AG09309 (cell line): ENCODE measurements at places on chromosomes 4 and X.

DNA sequence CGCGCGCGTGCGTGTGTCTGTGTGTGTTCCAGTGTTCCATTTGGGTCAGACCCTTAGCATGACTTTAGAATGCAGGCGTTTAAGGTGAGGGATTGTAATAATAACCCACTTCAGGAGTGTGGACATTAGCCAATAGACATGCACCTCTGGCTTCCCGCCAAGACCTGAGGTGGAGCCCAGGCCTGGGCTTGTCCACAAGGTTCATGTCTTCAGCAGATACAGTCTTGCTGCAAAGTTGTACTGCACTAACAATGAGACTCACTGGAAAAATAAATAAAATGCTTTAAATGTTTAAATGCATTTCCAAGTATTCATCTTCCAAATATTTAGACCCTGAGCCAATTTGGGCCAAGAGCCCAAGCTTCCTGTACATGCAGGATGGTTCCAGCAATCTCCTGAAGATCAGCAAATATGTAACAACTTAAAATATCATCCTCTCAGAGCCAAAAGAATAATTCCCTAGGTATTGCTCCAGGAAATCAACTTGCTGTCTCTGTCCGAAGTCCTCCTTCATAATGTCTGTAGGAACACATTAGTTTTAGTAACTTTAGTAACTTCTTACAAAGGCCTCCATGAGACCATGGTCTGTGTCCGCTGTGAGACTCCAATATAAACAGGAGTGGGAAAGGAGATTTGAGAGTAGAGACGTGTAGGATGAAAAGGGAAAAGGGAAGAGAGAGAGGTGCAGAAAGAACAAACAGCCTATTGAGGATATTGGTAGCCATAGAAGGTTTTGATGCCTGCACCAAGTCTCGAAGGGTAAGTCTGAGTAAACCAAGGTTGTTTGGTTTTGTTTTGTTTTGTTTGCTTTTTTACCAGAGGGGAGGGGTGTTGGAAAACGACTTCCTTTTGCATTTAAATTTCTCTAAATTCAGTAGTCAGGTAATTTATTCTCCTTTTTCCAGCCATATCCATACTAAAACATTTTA is 98.5 kb upstream of the KLF3 start:
- no peak for DNase-seq

DNA sequence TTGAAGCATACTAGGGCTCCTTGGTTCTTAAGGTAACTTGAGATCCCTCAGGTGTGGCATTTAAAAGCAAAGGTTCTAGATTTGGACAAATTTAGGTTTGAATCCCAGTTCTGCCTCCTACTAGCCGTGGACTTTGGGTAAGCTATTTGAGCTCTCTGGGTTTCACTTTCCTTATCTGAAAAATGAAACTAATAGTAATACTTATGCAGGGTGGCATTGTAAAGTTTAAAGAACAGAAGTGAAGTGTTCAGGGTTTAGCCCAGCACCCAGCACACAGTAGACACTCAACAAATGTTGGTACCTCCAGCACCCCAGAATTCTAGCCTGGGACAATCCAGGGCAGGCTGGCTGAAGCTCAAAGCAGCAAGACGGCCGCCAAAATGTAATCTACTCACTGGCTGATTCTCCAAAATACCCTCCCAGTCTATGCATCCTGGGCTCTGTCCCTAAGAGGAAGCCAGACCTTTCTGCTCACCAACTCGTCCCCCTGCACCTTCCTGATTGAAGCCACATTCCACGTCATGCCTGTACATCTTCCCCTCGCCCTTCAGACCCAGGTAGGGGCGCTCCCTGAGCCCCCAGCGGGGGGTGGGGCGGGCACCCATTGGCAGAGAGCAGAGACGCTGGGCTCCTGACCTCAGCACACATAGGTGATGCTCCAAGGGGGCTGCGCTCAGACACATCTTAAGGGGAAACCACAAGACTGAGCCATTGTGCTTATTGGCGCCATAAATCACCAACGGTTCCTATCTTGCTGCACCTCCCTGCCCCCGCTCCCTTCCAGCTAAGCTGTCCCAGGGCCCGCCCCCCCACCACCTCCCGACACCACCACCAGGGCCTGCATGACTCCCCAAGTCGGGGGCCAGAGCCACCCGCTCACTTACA is 160.6 kb downstream of the BCOR start:
- no peak for DNase-seq

GRCh38 chr4:148790691-148791090 is 348.5 kb upstream of the NR3C2 start:
- no peak for DNase-seq

DNA sequence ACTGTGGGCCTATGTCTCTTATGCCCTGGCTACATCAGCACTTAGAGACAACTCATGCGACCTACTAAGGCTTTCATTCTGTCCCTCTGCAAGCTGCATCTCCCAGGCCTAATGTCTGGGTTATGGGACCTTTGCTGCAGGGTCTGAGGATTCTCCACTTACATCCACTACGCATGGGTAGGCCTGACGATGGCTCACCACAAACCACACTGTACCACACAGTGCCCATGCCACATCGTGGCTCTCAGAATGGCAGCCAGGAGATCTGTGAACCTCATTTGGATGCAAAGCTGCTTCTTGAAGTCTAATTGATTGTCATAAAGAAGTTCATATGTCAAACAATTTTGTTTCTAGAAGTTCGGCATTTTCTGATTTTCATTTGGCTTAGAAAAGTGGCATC is 84.6 kb upstream of the BEND4 start:
- no peak for DNase-seq

- no peak for DNase-seq
These were observed 128.5 kb upstream of the CYSLTR1 start for GRCh38 chrX:78455901-78456300.

DNA sequence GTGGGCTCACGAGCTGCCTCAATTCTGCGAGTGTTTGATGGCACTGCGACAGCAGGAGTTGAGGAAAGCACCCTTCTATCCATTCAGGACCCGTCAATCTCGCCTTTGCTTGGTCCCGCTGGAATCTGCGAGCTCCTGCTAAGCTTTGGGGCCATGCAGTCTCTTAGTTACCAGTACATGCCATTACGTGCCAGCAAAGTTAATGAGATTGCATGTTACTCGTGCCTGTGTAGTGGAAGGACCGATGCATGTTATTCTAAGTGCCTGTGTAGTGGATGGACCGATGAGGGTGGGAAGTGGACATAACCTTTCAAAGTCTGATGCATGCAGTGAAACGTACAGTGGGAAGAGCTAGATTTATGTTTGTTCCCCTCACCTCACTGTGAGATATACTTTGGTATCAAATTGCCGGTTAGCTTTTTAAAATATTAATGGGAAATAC is 569 bp downstream of the RPS3A start:
- no peak for DNase-seq

- no peak for DNase-seq
These were observed 9.6 kb downstream of the SGMS2 start for GRCh38 chr4:107834241-107834794.

DNA sequence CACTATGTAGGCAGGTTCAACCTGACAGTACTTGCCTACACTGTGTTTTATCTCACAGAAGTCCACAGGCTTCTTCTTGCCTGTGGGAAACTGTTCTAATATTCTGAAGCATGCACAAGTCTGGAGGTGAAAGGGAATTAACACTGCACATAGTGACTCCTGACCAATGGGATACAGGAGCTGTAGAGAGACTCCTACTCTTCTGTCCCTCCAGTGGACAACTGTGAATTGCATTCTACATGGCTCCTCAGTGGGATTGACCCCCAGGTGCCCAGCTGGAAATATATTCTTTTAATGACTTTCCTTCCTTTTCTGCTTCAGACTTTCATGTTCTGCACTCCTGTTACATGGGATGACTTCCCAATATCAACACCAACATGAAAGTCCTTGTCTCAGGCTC is 8.2 kb upstream of the YIPF6 start:
- DNase-seq = no peak

- no peak for DNase-seq
These were observed 107.8 kb upstream of the CBLL2 start for GRCh38 chrX:22164770-22165388.

GRCh38 chrX:100090931-100091330 is 319.1 kb downstream of the PCDH19 start:
- DNase-seq = peak; percentile 34

- no peak for DNase-seq
These were observed 56.9 kb downstream of the GABRB1 start for GRCh38 chr4:47088298-47088697.

- DNase-seq = no peak
These were observed 1693.1 kb upstream of the TENM3 start for GRCh38 chr4:180550106-180550505.

DNA sequence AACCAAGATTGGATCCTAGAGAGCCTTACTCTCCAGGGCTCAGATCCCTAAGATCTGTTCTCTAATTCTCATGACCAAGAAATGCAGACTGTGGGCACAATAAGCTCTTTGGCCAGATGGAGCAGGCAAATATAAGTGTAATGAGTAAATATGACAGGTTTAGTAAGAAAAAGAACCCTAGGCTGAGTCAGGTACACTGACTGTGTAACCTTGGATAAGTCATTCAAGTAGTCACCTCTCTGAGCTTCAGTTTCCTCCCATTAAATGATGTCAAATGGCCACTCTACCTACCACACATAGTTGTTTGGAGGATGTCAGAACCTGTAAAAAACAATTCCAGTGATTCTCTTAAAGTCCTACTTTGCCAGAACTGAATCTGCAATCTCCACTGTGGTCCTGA is 8.3 kb upstream of the EDA start:
- no peak for DNase-seq

GRCh38 chr4:167218022-167218608 is 16.2 kb downstream of the SPOCK3 start:
- DNase-seq = no peak

GRCh38 chr4:75630937-75631329 is 605 bp upstream of the CDKL2 start:
- DNase-seq = no peak

GRCh38 chr4:88158038-88158488 is 376 bp downstream of the ABCG2 start:
- DNase-seq = no peak

GRCh38 chr4:24794480-24794879 is 893 bp upstream of the SOD3 start:
- peak; percentile 75 for DNase-seq

DNA sequence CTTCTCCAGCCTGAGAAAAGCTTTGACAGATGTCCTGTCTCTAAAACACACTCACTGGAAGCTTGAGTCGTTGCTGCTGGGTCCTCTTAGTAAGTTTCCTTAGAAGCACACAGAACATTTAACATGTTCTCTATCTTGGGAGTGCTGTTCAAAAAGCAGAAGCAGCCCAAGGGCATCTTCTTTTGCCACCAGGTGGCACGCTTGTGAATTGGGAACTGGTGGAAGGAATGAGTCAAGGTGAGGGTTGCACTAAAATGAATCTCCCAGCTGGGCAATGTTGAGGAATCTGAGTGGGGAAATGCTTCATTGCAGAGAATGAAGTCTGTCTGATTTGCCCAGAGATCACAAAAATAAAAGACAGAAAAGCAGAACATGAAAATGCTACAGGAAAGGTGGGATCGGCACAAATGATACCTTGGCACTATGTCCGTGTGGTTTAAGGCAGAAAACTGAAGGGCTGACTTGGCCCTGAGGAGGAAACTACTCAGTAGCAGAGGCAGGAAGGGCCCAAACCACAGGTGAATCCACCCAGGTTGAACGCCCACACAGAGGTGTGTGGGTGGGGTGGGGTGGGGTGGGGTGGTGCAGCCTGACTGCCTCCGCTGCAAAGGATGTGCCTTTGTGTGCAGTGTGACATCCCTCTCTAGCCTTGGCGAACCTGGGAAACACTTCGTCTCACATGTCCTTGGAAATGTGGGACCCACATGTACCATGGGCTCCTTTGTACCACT is 26.0 kb downstream of the KIT start:
- no peak for DNase-seq

- no peak for DNase-seq
These were observed 192.7 kb upstream of the NWD2 start for GRCh38 chr4:37051866-37052265.

DNA sequence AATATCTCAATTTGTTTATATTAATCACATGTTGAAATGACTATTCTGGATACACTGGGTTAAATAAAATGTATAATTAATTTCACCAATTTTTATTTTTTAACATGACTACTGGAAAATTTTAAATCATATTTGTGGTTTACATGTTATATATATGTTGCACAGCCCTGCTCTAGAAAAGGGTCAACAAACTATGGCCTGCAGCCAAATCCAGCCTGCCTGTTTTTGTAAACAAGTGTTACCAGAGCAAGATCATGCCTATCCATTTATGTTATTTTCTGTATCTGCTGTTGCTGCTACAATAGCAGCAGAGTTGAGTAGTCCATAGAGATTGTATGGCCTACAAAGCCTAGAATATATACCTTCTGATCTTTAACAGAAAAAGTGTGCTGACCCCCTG is 1.2 kb downstream of the TCEANC start:
- no peak for DNase-seq

DNA sequence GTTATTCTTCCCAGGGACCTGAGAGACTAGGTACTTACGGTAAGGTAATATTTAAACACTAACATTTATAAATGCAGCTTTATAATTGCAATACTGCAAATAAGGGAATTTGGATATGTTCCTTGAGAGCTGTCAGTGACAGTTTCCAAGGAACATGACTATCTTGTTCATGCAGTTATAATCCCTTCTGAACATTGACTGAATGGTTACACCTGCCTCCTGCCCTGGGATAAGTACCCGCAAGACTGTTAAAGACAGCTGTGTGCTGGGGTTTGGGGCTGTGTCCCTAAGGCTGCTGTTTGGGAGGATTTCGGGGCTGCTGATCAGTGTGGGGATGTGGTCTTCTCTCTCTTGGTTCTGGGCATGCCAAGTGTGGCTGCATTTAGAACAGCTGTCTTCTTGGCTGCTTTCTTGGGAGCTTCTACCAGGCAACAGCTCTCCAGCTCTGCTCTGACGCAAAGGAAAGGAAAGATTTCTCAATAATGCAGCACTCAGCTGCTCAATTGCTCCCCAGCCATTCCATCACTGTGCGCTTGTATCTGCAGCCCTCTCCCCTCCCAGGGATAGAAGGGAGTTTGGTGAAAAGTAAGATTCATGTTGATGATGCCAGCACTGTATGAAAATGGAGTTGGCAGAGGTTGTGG is 298.8 kb upstream of the TAPT1 start:
- DNase-seq = peak; percentile 34

GRCh38 chr4:150909116-150909515 is 106.0 kb downstream of the LRBA start:
- no peak for DNase-seq

DNA sequence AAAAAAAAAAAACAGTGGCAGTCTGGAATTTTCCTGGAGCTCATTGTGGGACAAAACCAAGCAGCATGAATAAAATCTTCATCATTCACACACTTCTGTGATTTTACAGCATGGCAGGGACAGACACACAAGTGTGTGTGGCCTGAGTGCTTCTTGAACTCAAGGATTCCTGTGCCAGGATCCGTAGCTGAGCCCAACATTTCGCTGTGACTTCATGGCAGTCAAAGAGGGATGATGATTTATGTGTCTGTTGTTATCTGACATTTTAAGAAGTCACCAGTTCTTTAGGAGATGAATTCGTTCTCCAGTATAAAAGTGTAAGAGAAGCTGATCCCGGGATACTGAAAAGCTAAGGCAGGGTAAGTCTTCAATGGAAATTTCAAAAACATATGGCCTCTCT is 57.0 kb downstream of the ING2 start:
- DNase-seq = no peak
